ENCODE measurements at places on chromosomes 1 and 21.

- DNase-seq, result peak; percentile 60
These were observed 650 bp downstream of the PCNX2 start for GRCh38 chr1:233294913-233295236.

DNA sequence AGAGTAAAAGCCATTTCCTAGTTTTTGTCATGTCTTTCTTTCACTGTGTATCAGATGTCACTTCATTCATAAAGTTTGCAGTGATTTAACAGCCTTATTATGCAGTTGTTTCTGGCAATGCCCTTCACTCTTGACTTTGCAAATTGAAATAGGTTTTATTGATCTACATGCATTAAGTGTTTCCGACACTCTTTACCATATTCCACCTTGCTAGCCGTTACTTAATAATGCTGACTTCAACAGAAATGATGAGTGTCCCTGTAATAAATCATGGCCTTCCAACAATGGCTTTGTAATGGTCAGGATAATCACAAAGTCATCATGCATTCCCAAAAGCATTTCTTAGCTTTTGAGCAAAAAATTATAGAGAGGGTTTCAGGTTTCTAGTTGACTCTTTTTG lies 236.8 kb upstream of the FMN2 start:
- DNase-seq, result no peak

DNA sequence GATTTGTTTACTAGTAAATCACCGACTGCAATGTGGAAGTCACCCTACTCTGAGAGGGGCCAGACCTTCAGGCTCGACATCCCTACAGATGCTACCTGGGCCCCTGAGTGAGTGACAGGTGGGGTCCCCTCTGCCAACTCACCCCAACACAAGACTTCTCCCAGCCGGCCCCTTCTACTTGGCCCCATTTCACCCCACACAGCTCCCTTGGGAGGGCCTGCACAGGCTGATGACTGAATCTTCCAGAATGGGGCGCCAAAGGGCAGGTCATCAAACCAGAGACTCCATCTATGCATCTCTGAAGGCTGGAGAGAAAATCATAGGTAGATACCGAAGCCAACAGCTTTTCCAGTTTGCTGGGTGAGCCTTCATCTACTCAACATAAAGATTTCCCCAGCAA lies 9.4 kb upstream of the S100A8 start:
- DNase-seq, result peak; percentile 2

GRCh38 chr1:24149866-24150233 lies 6.9 kb upstream of the IL22RA1 start:
- peak; percentile 50 for DNase-seq

- DNase-seq, result peak; percentile 86
These were observed 45.1 kb downstream of the SLC2A1 start for GRCh38 chr1:42913426-42914091.

GRCh38 chr1:58874757-58875755 lies 91.2 kb upstream of the JUN start:
- peak; percentile 81 for DNase-seq

DNA sequence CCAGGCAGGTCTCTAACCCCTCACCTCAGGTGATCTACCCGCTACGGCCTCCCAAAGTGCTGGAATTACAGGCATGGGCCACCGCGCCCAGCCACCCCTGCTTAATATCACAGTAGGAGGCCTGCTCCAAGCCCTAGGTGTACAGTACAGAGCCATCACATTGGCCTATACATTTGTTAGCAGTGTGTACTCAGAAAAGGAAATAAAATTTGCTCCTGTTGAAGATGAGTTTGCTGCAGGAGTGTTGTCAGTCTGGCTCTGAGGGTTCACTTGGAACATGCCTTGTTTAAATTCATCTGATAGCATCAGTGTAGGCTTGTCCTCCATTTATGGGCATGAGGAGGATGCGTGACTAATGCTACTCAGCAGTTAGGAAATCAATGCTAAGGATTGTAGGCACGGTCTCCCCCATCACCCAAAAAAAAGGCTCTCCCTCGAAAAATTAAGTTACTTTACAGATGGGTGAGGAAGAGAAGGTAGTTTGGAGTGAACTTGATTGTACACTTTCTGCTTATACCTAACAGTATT lies 4.6 kb upstream of the ENAH start:
- DNase-seq, result no peak

DNA sequence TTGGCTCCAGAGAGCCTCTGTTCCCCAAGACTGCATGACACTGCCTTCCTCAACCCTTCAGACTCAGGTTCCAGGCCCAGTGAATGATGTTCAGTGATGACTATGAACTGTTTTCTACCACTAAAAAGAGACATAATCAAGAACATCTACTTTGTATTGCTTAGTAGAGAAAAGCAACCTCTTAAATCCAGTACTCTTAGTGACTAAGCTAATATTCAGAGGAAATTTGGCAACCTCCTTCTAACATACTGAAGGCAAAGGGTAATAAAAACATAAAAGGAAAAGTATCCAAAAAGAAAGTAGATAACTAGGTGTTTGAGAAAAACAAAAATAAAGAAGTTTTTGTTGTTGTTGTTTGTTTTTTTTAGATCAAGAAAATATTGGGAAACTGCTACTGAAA lies 153.3 kb upstream of the RUNX1 start:
- DNase-seq, result no peak

DNA sequence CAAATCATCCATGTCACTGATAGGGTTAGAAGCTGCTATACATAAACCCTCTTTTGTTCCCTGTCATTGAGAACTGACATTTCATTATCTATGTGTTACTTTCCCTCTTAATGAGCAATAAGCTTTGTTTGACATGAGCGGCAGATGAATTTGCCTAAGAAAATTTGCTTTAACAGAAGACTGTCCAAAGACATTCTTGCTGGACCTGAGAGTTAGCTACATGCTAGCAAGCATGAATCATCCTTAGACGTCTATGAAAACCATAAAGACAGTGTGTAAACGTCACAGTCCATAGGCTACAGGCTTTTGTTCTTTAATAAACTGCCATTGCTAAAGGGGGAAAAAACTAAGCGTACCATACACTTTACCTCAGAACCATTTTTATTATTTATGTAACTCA lies 73.1 kb downstream of the TNFSF4 start:
- DNase-seq, result no peak

DNA sequence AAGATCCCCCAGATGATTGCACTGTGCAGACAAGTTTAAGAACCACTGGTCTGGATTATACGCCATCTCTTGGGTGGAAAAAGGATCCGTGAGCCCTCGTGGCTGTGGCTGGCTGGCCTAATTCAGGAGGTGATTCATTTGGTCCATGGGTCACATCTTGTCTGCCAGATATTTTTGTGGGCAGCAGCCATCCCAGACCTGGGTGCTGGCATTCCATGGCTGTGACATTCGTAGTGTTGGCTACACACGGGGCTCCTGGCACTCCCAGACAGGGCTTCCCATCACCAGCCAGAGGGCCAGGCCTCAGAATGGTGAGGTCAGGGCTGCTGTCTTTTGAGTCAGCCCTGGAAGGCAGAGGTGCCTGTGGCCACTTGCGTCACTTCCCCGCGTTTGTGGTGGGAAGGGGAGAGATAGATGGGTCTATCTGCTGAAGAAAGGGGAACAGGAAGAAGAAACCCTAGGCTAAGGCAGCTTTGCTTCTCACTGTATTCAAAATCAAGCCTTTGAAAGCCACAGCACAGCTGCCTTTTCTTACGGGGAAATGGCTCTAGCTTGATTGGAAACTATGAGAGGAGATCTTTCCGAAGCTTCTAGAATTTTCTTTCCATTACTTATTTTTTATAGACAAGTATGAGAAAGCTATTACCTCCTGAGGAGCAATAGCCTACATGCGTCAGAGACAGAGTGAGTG lies 32.4 kb downstream of the EIF2D start:
- DNase-seq, result no peak

DNA sequence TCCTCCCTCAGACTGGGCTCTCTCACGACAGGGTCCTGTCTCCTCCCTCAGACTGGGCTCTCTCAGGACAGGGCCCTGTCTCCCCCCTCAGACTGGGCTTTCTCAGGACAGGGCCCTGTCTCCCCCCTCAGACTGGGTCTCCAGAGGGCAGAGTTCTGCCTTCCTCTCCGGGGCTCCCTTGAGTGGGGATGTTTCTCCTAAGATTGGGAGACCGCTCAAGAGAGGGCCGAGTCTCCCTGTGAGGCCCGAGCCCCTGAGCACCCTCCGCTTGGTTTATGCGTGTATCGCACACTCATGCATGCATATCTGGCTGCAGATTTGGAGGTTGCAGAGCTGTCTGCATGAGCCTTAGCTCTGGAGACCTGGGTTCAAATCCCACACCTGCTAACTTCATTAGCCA lies 39.3 kb upstream of the CSF3R start:
- no peak for DNase-seq

DNA sequence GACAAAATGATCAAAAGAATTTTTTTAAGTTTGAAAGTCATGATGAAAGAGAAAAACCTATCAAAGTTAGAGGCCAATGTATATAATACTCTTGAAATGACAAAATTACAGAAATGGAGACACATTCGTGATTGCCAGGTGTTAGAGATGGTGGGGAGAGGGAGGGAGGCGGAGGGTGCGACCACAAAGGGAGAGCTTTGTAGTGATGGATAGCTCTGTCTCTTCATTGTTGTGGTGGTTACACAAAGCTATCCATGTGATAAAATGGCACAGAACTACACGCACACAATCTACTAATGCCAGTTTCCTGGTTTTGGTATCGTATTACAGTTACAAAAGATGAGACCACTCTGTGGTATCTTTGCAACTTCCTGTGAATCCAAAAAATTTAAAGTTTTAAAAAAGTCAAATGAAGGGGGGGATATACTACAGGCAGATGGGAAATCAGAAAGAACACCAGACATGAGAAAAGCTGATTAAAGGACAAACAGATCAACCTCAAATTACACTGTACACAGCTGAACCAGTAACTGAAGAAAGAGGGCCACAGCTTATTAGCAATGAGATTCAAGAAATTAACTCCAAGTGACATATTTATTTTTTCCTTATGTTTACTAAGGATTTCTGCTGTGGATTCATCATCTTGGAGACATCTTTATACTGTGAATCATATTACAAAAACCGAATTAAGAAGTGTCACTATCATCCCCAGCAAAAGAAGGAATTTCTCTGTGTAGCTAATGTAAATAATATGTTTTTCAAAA lies 199.1 kb downstream of the SLC45A1 start:
- no peak for DNase-seq

- DNase-seq, result no peak
These were observed 32.0 kb upstream of the C1orf185 start for GRCh38 chr1:51070011-51070410.

DNA sequence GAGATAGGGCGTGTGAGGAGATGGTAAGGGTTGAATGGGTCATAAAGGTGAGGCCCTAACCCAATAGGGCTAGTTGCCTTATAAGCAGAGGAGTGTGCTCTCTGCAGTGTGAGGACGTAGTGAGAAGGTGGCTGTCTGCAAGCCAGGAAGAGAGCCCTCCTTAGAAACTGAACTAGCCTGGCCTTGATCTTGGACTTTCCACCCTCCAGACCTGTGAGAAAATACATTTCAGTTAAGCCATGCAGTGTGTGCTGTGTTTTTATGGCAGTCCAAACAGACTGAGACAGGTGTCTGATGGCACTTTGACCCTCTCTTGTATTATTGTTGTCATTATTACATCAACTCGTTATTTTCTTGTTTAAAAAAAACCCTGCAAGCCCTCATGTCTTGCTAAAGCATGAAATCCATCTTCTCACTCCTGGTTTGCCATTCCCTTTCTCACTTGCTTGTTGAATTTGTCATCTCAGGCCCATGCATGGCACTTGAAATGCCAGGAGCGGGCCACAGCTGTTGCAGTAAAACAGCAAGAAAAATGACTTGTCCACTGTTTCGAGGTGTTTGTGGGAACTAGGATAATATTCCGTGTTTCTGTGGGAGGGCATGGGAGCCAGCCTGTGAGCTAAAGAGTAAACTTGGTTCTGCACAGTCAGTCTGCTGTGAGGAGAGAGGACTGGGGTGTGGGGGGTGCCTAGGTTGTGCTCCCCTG lies 78.6 kb downstream of the STUM start:
- no peak for DNase-seq

GRCh38 chr1:247966532-247967204 lies 1.6 kb downstream of the OR2AK2 start:
- DNase-seq, result no peak

DNA sequence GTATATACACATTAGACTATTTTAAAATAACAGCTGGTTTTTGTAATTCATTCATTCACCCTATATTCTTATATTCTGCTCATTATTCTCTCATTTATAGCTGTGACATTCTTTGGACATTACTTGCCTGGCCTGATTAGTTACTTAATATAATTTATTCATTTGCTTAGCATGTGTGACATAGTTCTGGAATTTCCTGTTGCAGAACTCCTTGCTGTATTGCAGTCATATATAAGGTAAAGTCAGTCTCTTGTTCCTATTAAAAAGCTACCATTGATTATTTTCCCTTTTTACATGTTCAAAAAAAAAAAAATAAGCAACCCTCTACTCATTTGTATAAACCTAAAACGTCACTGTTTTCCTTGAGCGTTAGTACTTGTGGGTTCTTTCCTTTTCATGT lies 23.9 kb downstream of the GNAT2 start:
- DNase-seq, result no peak

- DNase-seq, result no peak
These were observed 26.5 kb downstream of the TSNAX start for GRCh38 chr1:231554969-231555368.

DNA sequence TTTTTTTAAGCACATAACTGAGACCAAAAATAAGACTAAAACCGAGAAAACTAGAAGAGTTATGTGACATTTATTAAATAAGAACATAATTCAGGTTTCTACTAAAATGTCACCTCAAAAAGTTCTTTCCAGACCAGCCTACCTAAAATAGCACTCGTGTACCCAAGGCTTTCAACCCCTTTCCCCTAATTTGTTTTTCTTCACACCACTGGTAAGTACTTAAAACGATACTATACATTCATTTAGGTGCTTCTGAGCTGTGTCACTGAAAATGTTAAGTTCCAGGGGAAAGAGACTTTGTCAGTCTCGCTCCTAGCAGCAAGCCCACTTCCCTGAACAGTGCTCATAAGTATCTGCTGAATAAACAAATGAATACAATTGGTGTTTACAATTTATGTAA lies 6.8 kb downstream of the RRAGC start:
- DNase-seq, result no peak

Data from HT-29 (cell line).